ENCODE measurements at places on chromosomes 1 and 21. TPM values are rescaled to one million over a fixed set of nuclear protein-coding genes. Genes with fewer than 3 reads are reported as not detected.

DNA sequence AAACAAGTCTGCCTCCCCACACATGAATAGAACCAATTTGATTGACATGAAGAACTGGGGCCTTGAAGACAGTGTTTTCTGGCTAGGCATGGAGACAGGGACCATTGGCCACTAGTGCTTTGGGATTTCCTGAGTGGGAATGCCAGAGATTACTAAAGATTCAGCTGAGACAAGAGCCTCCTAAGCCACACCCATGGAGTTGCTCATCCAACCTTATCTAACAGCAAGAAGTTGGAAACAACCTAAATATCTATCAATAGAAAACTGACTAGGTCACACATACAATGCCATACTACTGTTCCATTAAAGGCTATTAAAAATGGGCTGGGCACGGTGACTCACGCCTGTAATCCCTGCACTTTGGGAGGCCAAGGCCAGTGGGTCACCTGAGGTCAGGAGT, 184.1 kb downstream of the ZBTB18 start:
- no peak for DNase-seq

DNA sequence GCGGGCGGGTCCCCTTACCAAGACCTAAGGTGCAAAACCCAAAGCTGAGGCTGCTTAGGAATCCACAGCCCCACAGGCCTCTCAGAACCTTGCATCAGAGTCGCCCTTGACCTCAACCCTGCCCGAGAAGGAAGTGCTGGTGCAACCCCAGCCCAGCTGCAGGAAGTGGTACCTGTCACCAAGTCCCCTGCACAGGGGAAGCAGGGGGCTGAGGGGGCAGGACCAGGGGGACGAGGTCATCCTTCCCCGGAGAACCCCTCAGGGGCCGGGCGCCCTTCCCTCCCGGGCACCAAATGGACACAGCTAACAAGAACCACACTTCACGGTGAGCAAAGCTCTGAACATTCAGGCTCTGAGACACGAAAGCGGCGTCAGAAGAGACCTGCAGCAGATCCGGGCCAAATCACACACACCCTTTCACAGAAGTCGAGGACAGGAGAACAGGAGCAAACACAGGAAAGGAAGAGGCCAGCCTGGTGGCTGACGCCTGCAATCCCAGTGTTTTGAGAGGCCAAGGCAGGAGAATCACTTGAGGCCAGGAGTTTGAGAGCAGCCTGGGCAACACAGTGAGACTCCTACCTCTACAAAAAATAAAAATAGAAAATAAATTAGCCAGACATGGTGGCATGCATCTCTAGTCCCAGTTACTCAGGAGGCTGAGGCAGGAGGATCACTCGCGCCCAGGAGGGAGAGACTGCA, 6.4 kb downstream of the ITGB2 start:
- no peak for DNase-seq

GRCh38 chr1:239061770-239062169, 324.6 kb upstream of the CHRM3 start:
- no peak for DNase-seq

The ZNF593OS gene
- not detected for total RNA-seq

The TNFAIP8L2 gene
- total RNA-seq, result not detected

GRCh38 chr1:64183395-64184002, 19.9 kb upstream of the UBE2U start:
- DNase-seq, result no peak

The MFN2 gene
- 80.5 TPM for total RNA-seq

DNA sequence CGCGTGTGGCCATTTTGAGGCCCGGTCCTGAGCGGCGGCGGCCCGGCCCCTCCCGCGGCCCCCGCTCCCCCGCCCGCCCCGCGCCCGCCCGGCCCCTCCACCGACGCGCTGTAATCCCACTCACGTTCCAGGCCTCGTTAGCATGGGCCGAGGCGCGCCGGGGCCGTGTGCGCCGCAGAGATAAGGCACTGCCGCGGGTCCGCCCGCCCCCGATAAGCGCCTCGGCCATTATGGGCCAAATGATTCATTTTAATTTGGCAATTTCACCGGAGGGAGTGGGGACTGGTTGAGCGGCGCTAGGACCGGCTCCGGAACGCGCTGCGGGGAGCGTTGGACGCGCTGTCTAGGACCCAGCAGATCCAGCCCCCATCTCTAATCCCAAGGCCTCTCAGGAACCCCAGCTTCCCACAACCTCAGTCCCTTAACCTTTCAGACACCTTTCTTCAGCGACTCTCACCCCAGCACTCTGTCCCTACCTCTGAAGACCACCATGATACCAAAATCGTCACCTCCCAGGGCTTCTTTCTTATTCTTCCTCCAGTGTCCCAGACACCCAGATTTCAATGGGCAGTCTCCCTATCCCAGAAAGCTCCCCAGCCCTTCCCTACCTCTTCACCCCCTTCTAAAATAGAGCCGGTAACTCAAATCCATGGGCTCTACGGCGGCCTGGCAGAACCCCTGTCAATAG, at the start of gene TAL1:
Gene TAL1 (minus strand): TSS at position 39 of the 688 bp plus-strand sequence. CDS start 6,337 bp downstream, outside the sequence.
- DNase-seq, result no peak

- DNase-seq, result peak; percentile 67
Observed at GRCh38 chr1:78833491-78833890, 173.0 kb downstream of the ADGRL4 start.

DNA sequence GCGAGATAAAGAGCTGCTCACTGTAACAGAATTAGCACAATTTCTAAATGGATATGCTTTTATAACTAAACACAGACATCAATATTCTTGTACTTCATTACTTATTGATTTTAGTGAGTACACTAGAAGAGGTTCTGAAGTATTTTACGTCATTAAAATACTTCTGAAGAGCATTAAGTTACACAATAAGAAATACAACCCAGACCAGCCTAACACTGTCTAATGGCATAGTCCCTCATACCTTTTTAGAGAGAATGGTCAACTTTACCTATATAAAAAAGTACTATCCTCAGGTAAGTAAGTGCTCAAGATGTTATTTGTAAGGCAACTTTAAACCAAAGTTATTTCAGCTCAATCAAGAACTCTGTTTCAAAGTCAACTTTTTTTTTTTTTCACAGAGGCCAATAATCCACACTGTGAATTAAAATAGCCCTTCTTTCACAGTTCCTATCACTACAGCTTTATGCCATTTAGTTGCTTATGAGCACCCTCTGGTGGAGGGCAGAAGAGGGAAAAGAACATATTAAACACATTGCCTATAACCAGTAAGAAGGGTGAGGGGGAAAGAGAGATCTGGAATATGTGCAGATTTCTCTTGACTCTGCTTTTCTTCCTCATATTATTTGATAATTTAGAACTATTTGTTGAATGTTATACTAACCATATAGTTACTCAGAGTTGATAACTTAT, 182.1 kb upstream of the DMRTA2 start:
- DNase-seq, result peak; percentile 67

DNA sequence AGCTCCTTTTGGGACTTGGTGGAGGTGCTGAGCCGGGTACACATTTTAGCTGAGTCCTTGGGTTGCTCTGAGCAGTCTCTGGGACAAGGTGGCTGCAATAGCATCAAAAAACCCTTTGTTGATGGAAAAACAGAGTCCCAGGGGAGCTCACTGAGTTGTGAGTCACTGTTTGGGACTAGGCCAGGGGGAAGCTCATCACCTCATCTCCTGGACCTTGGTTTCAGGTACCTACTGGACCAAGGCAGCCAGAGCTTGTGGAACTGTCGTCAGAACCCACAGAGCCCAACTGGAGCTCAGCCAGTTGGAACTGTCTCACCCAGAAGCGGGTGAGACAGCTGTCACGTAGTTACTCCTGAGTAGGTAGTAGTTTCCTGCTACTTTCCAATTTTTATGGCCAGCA, 146.7 kb downstream of the HLX start:
- no peak for DNase-seq

The AIRE gene
- total RNA-seq, result 9.7 TPM

DNA sequence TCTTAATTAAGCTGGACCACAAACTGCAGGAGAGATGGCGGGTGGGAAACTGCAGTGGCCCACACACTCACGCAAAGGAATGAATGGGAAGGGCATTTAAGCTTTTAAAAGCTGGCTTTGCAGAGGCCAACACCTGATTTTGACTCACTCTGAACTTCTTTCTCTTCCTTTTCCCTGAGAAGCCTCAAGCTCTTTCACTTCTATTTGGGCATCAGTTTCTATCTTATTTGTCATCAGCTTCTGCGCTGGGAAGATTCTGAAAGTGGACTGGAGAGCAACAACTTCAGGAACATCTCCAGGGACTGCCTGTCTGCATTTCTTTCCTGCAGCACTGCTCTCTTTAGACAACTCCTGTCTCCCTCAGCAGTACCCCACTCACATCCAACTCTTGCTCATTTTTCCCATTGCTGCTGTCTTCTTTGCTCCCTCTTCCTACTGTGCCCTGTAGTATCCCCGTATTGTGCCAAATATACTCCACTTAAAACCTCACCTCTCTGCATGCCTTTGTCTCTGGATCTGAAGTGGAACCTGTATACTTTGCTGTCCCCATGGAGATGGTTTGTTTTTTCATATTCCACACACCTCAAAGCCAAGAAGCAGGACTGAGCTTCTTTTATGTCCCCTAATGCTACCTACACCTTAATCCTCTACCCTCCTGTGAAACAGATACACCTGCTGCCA, 143.3 kb upstream of the JUN start:
- no peak for DNase-seq
